DMS153 (cell line): ENCODE measurements at places on chromosomes 4 and X.

DNA sequence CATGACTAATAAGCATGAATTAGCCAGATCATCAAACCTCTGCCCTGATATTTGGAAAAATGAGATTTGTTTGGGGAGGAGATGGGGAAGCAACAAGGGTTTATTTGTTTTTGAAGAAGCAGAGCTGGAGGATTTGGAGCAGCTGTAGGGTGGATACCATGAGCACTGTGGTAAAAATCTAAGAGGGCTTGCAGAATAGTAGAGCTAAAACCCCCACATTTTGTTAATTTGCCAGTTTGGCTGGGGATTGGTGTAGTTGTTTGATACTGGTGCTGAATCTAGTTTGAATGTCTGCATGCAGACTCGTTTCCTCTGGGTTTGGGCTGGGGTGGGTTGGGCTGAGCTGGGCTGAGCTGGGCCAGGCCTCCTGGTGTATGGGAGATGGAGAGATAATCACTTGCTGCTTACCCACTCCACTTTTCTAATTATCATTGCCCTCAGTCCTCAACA lies 43.7 kb downstream of the SMAD1 start:
- no peak for DNase-seq

GRCh38 chr4:98261405-98262291 lies 464 bp downstream of the RAP1GDS1 start:
- DNase-seq, result peak; percentile 34

DNA sequence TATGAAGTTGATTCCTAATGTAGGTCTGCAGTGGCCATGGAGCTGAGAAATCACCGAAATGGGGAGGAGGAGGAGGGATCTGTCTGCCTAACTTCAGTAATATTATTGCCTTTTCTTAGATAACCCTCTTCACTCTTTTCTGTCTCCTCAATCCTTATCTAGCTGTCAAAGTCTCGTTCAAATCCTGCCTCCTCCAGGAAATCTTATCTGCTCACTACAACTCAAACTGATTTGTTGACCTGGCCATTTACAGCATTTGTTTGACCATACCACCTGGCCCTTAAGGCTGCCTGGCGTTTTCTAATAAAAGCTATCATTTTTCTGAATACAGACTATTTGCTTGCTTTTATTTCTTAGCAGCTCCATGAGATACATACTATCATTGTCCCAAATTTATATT lies 33.8 kb downstream of the GALNT7 start:
- DNase-seq, result no peak

- DNase-seq, result no peak
These were observed 287.7 kb upstream of the MAD2L1 start for GRCh38 chr4:120354381-120354780.

DNA sequence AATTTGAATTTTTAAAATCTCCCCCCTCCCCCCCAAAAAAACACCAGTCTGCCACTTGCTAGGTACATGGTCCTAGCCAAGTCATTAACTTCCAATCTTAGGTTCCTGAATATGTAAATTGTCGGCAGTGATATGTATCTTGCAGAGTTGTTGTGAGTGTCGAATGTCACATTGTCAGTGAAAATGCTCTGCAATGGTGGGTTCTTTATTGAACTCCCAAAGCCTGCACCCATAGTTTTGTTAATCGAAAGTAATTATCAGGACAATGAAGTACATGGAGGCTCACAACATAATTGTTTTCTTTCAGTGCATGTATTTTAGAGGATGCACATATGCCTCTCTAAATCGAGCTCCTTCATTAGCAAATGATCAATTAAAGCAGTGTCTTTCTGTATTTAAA lies 185.6 kb upstream of the S100G start:
- no peak for DNase-seq

DNA sequence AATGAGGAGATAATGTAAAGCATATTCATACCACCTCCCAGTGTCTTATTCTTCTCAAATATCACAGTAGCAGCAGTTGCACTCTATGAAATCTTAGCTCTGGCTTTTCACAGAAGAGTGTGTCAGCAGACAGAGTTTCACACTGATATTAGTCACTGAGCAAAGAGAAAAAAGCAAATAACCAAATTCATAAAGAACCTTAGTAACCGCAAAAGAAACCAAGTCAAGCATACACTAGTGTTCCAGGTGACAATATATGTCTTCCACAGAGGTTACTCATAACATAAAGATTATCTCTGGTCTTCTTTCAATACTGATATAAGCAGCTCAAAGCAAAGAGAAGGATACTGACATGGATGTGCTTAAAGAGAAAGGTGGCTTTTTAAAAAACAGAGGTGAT lies 181.7 kb upstream of the EDNRA start:
- DNase-seq, result no peak

- no peak for DNase-seq
These were observed 90.1 kb downstream of the ATP8A1 start for GRCh38 chr4:42566835-42567234.

- no peak for DNase-seq
These were observed 125.0 kb upstream of the SMIM10 start for GRCh38 chrX:134865682-134866255.

DNA sequence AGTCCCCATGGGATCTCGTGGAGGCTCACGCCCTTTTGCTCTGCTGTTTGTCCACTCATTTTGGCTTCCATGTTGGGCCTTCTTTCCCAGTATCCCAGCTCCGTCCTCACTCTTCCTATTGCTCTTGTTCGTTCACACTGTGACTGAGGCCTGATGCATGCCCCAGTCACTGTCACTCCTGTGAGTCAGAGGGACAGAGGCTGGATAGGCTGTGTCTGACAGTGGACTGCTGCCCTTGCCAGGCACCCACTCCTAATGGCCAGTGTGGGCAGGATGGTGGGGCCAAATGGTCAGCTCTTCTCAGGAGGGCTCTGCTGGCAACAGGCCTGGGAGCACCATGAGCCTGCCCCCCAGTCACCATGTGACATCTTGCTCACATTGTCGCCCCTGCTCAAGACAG lies 40.0 kb downstream of the HADH start:
- DNase-seq, result no peak

GRCh38 chr4:188127214-188127874 lies 11.9 kb upstream of the TRIML1 start:
- DNase-seq, result no peak

DNA sequence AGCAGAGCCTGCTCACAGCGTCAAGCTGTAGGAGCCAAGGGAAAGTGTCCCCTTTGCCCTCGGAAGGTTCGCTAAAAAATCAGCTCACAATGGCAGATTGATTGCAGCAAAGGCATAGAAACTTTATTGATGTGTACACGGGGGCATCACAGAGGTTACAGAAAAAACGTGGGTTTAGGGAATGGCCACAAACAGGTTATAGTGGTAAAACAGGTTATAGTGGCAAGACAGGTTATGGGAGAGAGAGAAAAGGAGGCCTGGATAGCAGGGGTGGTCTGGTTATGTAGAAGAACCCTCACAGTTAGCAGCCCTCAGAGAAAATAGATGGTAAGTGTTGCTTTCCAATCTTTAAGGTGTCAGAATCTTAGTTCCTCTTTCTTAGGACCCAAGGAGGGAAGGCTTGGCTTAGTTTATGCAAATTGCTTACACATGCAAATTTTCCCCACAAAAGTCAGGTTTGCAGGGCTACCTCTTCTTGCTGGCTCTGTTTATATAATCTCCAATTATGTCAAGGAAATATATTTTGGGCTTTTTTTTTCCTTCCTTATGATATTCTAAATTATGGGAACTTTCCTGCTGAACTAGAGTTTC lies 113.7 kb downstream of the BMP15 start:
- no peak for DNase-seq

- no peak for DNase-seq
These were observed 21.1 kb upstream of the UVSSA start for GRCh38 chr4:1325681-1326635.

DNA sequence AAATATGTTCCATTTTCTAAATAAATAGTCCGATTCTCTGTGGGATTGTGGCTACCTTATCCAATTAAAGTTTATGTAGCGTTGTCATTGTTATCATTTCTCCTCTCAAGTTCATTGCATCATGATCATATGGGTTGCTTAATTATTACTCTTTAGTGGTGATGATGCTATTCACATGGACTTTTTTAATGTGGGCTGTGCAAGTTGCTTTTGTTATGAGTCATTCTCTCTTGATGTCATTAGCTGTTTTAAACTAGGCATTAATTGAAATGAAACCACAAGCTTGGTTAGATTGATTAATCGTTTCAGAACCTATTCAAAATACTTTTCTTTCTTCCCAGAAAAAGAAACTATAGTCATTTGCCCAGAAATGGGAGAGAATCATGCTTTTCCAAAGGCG lies 38.2 kb downstream of the NHS start:
- no peak for DNase-seq

- DNase-seq, result no peak
These were observed 342 bp downstream of the EOLA2 start for GRCh38 chrX:149937871-149938426.

GRCh38 chr4:182400790-182401189 lies 157.6 kb downstream of the TENM3 start:
- DNase-seq, result no peak

- DNase-seq, result no peak
These were observed 71.7 kb upstream of the TLR3 start for GRCh38 chr4:185997296-185997695.

GRCh38 chr4:137125011-137125410 lies 407.3 kb downstream of the PCDH18 start:
- DNase-seq, result no peak

DNA sequence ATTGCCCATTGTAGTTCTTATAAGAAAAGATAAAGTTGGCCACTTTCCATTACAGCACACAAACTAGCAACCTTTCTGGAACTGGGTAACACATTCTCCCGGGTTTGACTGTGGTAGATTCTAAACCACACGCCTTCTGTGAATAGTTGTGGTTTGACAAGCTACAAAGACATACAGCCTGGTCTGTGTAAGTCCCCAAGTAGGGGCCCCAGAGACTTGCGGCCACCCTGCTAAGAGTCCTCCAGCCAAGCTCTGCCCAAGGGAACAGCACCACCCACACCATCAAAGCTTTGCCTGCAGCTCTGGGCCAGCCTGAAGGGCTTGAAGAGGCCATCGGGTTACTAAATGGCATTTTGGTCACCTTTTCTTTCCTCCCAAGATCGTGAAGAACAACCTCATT lies 203.4 kb downstream of the MAML3 start:
- no peak for DNase-seq

- DNase-seq, result no peak
These were observed 503.5 kb upstream of the ARX start for GRCh38 chrX:25519258-25519657.

DNA sequence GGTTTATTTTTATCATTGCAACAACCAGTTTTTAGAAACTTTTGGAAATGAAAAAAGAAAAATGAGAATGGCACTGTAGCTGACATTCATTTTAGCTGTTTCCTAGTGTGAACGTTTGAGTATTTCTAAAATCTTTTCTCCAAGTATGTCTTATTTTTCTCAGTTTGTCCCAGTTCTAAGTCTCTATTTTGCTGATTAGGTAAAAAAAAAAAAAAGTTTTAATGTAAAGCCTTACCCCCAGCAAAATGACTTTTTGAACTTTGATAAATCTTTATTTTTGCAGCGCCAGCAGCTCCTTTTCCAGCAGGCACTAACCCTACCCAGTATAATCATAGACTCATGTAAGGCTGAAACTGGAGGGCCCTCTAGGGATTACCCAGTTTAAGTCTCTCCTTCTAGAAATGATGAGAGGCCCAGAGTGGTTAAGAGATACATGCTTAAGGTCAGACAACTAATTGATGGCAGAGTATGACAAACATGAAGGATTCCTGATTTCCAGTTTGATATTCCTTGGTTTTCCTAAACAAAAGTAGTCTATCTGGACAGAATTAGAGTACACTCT lies 84.3 kb upstream of the SLC4A4 start:
- no peak for DNase-seq

DNA sequence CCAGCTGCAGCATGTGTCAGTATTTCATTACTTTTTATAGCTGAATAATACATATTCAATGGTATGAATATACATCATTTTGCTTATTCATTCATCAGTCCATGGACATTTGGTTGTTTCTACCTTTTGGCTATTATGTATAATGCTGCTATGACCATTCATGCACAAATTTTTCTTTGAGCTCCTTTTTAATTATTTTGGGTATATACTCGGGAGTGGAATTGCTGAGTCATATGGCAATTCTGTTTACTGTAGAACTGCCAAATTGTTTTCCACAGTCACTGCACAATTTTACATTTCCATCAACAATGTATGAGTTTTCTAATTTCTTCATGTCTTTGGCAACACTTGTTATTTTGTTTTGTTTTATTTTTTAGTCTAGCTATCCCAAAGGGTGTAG lies 405.9 kb upstream of the PITX2 start:
- no peak for DNase-seq

DNA sequence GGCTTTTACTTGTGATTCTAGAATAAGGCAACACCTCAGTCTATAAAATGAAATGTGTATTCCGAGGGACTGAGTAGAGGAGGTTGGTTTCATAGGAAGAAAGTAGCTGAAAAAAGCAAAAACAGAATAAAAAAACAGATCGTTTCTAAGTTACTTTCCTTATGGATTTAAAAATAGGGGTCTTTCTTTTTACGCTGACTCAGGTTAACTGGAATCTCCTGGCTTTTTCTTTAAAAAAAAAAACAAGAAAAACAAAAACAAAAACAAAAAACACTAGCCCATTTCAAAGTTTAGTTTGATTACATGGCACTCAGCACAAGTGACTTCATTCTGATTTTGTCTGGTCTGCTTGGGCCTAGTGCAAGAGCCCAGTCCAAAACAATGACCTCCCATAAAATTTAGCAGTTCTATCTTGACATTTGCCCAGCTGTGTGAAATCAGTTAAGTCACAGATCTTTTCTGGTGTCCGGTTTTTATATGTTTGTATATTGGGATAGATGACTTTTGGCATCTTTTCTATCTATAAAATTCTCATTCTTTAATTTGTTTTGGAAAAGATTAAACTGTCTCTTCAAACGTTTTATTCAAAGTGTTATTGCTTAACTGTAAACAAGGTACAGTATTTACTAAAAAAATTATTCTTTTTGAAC lies 222.7 kb upstream of the HTR2C start:
- DNase-seq, result no peak

- DNase-seq, result no peak
These were observed 176.9 kb downstream of the SLIT2 start for GRCh38 chr4:20428436-20429160.

DNA sequence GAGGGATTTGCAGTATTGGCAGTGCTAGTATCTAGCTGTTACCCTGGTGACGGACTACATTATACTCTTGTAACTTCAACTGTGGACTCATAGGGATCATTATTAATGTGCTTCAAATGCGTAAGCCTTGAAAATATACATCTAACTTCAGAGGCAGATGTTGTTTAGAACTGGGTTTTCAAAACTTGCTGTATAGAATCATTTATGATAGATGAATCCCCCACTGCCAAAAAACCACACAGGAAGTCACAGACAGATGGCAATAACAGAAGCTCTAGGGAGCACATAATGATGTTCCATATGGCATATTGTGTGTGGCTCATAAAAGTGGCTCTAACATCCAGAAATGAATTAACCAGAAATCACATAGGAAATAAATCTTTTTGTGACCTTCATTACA lies 62.3 kb upstream of the RELL1 start:
- peak; percentile 4 for DNase-seq
